ENCODE measurements at places on chromosomes 13 and 19.

- no peak for DNase-seq
Measured at GRCh38 chr13:74052402-74052928, 81.7 kb downstream of the KLF12 start.

GRCh38 chr13:65787082-65787481 lies 1443.1 kb downstream of the PCDH9 start:
- DNase-seq: no peak

DNA sequence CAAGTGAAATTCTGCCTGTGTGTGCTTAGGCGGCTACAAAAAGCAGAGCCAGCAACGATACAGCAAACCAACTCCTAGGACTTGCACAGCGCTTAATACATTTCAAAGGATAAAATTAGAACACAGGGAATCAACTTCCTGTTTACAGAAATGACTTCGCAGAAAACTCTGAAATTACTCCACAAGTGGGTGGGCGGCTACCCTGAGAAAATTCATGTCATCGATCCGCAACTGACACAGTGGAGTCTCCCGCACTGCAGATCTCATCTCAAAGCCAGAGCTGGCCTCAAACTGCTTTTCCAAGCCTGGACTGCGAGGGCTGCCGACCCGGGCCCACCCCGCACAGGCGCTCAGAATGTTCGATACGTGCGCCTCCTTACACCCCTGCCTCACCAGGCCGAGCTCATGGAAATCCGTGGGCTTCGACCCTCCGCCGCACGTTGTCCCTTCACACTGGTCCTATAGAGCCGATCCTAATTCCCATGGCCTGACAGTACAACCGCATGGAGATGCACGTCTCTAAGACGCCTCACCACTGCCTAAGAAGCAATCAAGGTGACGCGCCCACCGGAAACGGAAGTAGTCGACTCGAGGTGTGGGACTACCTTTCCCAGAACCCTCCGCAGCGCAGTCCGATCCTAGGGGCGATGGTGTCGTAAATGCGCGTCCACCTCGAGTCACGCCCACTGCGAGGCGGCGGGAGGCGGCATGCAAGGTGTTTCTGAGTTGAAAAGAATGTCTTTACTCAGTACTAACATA lies at the start of gene ZNF229:
Gene ZNF229 (minus strand): TSS at position 557 of the 759 bp plus-strand sequence. CDS start 5,625 bp downstream, outside the sequence.
- DNase-seq: peak; percentile 85

DNA sequence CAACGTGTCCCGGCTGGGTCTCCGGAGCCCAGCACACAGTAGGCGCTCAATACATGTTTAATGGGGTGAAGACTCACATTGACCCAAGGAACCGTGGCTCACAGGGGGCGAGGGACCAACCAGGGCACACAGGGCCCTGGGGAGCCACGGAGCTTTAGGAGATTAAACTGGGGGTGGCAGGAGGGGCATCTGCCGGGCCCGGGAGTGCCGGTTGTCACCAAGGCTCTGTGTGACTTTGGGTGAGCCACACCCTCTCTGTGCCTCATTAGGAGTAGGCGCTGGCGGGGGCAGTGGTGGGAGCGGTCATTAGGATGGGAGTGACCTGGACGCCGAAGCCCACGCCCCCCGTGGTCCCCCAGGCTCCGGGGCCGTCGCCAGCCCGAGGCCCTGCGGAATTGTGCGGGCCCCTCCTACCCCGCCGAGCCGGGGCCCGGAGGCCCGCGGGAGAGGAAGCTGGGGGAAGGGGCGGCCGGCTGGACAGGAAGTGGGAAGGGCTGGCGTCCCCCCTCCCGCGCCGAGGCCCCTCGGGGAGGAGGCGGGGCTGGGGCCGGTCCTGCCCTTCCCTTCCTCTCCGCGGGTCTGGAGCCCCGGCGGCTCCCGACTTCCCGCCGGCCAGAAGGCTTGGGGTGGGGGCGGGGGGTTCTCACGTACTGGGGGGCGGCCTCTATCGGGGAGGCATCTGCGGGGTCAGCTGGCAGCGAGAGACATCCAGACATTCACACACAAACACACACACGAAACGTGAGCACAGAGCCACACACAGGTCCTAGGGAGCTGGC lies 1.8 kb upstream of the SSBP4 start:
- DNase-seq: peak; percentile 88
